ENCODE measurements at places on chromosomes 16 and 17.

DNA sequence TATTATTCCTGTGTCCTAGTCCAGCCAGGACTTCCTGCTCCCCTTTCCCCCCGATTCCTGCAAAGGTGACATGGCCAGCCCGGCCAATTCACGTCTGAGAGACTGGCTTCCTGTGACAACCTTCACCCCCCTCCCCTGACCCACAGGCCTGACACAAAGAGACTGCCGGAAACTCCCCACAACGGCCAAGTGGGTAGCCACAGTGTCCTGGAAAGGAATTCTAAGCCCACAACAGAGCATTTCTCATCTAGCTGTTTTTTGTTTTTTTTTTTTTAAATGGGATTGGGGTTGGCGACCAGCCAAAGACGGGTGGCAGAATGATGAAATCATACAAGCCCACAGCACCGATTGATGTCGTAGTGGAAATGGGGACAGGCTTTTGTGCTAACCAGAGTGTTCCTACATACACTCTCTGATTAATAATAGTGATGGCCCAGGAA lies 2.8 kb upstream of the XAF1 start:
- DNase-seq, result no peak

DNA sequence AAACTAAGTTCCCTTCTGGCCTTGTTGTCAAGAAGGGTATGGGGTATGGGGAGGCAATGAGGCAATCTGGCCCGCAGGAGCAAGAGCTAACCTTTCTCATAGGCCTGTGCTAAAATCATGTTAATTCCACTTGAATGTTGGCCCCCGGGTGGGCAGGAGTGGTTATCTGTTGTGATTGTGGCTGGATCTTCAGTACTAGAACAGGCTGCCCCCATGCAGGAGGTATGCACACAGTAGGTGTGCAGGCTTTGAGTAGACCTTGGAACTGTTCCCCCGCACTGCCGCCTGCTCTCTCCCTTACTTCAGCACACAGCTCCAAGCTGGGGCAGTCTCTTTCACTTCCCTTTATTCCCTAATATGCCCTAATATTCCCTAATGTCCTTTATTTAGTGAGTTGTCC lies 52.4 kb upstream of the TANGO6 start:
- DNase-seq, result no peak

- DNase-seq, result no peak
Observed at GRCh38 chr16:81513204-81514040, 68.8 kb downstream of the CMIP start.

DNA sequence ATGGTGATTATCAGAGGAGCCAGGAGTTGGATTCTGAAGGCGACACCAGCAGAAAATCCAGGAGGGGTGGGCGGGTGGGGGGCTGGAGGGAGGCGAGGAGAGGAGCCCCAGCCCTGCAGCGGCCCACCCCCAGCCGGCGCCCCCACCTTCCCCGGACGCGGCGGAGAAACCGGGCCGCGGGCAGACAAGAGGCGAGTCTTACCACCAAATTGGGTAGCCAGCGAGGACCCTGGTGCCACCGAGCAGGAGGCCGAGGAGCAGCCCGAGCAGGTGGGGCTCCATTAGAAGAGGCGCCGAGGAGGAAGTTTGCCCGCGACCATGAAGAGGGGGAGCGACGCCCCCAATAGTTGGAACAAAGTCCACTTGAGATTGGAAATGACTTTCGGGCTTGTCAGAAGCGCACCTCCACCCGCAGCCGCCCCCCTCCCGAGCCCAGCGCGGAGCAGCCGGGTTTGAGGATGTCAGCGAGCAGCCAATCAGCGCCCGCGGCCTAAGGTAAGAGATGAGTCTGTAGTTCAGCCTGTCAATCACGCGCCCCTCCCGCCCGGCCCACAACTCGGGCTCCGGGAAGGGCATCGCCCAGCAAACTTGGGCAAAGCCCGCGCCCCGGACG lies at the start of gene WNT3:
Gene WNT3 (minus strand): TSS at position 377 of the 613 bp plus-strand sequence. CDS start 95 bp downstream, at position 282.
- DNase-seq, result peak; percentile 30

DNA sequence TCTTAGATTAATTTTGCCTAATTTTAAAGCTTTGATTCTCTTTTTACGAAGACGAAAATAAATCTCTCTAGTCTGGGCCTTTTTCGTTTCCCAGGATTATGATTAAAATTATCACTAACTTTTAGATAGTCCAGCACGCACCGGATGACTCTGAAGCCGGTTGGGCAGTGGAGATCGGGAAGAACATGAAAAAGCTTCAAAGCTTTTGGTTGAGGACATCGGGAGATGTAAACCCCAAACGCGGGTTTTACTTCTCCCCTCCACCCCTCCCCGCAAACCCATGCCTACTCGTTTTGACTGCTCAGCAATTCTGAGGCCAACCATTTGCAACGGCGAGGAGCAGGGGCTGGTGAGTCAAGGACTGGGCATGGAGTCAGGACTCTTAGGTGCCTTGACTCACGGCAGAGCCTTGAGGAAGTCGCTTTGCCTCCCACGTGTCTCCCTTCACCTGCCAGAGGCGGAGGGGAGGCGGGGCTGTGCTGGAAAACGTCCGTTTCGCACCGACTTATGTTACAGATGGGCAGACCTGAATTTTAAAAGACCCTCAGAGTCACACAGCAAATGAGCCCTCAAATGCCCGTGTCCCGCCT lies 989 bp upstream of the DUSP14 start:
- peak; percentile 60 for DNase-seq

- DNase-seq, result no peak
Observed at GRCh38 chr17:44001461-44001920, 2.9 kb upstream of the NAGS start.

GRCh38 chr17:8532021-8532420 lies 96.3 kb downstream of the NDEL1 start:
- no peak for DNase-seq

DNA sequence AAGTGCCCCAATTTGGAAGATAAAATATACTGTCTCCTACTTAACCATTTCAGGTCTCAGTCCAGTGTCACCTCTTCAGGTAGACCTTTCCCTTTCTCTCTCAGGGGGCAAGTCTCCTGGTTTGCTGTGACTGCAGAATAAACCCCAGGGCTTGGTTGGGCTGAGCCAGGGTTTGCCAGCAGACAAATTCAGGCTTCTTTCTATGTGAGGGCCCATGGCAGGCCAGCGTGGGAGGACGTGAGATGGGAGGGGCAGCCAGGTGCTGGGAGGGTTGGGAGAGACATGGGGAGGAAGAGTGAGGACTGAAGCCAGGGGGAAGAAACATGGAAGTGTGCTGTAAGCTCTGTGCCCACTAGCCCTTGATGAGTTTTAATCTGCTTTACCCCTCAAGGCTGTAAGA lies 163.2 kb downstream of the SPECC1 start:
- DNase-seq, result no peak

DNA sequence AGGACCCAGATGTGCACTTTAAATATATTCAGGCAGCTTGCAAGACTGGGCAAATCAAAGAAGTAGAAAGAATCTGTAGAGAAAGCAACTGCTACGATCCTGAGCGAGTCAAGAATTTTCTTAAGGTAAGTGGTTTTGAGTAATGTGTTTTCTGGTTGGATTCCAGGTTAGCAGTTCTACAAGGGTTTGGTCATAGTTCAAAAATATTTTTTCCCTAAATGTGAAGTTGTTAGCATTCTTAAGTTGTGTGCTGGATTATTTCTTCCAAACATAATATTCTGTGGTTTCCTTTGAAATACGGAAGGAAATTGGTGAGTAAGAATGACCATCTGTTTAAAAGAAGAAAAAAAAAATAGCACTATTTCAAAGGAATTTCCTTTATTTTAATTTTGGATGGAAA lies 38.4 kb downstream of the PTRH2 start:
- DNase-seq, result no peak

GRCh38 chr16:11088074-11088730 lies 143.8 kb downstream of the CLEC16A start:
- no peak for DNase-seq

DNA sequence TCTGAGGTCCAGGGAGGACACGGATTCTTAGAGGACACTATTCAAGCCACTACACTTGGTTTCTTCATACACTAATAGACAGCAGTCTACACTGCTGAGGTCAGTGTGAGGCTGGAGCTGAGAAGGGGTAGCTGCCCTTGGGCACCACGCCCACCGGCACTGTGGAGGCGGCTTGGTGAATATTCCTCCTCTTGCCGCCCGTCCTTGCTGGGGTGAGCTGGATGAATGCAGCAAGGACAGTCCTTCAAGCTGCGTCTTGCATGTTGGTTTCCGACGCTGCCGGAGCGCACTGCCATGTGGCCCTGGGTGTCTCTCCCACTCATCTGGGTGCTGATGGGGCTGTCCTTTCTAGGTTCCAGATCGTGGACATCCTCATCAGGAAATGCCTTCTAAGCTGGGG lies 2.6 kb downstream of the ZNF205 start:
- no peak for DNase-seq

- DNase-seq, result no peak
Observed at GRCh38 chr17:76940295-76940694, 72.1 kb downstream of the MGAT5B start.

- no peak for DNase-seq
Observed at GRCh38 chr16:85017151-85017550, 5.8 kb upstream of the ZDHHC7 start.

- no peak for DNase-seq
Observed at GRCh38 chr17:76784926-76785325, 47.0 kb downstream of the MFSD11 start.

DNA sequence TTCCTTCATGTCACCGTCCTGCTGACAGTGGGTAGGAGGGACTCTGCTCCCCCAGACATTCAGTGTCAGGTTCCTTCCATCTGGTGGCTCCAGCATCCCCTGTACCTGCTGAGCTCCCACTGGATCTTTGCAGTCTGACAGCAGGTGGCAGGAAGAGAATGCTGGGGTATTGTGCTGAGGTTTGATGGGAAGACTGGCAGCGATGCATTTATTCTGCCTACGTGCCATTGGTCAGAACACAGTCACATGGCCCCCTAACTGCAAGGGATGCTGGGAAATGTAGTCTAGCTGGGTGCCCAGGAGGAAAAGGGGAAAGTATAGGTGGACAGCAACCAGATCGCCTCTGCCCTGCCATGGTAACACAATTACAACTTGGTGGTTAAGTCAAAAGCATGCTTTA lies 44.4 kb downstream of the IRX3 start:
- peak; percentile 51 for DNase-seq

DNA sequence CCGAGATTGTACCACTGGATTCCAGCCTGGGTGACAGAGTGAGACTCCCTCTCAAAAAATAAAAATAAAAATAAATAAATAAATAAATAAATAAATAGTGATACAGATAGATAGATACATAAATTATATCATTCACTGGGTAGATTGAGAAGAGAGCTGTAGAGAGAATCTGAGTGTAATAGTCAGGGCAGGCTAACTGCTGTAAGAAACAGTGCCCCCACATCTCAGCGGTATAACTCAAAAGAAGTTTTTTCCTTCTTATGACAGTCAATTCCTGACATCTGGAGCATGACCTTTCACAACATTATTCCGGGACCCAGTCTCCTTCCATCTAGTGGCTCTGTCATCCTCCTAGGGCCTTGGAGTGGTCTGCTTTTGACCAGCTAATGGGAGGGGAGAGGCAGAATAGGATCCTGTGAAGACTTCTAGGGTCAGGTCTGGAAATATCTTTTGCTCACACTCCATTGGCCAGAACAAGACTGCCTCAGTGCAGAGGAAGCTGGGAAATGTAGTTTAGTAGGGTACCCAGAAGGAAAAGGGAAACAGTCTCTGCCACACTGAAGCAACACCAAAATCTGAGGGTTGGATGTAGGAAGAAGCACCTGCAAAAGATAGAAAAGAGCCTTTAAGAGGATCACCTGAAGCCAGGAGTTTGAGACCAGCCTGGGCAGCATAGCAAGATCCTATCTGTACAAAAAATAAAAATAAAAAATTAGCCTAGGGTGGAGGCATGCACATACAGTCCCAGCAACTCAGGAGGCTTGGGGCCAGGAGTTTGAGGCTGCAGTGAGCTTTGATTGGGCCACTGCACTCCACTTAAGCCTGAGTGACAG lies 3.0 kb upstream of the QPRT start:
- DNase-seq, result peak; percentile 78

DNA sequence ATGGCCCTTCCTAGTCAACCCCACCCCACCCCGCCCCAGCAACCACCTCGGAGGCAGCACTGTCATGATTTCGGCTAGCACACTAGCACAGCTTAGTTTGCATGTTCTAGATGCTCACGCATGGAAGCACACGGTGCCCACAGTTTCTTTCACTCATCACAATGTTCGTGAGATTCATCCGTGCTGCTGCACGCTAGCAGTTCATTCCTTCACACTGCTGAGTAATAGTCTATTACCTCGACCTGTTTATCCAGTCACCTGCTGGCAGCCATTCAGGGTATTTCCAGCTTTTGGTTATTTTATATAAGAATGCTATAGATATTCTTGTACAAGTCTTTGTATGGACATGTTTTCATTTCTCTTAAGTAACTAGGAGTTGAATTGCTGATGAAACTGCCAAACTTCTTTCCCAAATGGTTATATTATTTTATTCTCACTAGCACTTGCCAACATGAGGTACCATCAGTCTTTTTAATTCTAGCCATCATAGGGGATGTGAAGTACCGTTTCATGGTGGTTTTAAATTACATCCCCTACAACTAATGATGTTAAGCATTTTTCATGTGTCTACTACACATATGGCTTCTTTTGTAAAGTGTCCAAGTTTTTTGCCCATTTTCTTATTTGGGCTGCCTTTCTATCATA lies 75.7 kb downstream of the CYTH1 start:
- peak; percentile 62 for DNase-seq

- DNase-seq, result no peak
Observed at GRCh38 chr17:5745111-5745813, 161.0 kb upstream of the NLRP1 start.

DNA sequence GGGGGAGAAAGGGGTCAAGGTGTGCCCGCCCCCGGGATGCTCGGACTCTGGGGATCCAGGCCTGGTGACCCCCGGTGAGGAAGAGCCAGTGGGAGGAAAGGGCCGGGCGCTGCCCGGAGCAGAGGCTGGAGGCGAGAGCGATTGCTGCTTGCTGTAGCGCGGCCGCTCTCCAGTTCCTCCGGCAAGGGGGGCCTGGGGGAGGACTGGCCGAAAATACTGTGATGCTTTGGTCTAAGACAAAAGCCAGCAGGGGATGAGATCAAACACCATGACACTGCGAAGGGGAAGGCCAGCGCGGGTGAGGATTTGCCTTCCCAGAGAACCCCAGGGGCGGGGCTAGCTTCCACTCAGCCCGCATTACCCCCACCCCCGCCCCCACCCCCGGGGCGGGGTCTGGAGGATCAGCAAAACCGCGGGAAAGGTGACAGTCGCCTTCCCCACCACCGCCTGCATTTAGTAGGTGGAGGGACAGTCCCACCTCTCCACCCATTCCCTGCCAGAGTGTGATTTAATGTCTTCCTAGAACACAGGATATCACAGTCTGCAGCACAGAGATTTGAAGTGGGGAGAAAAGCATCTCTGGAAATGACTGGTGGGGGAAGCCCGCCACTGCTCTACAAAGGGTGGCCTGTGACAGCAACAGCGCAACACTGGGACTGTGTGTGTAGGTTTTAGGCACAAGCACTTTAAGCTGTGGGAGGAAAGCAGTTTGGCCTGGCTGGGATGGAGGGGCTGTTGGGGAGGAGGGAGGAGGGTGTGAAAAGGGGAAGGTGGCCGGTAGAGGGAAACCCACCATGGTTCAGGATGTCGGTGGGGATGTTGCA lies 25.7 kb downstream of the MRC2 start:
- DNase-seq, result no peak
